ENCODE measurements at places on chromosomes 7 and 10. TPM values are rescaled to one million over a fixed set of nuclear protein-coding genes. Genes with fewer than 3 reads are reported as not detected.

- DNase-seq, result no peak
Measured at GRCh38 chr7:29410996-29411395, 152.6 kb upstream of the PRR15 start.

- DNase-seq, result peak; percentile 97
Measured at GRCh38 chr7:36207451-36208291, 54.6 kb downstream of the EEPD1 start.

GRCh38 chr10:52066383-52066782 is 247.7 kb upstream of the DKK1 start:
- no peak for DNase-seq

The SFTPD gene
- not detected for total RNA-seq

- no peak for DNase-seq
Measured at GRCh38 chr7:45649560-45650346, 75.6 kb downstream of the ADCY1 start.

DNA sequence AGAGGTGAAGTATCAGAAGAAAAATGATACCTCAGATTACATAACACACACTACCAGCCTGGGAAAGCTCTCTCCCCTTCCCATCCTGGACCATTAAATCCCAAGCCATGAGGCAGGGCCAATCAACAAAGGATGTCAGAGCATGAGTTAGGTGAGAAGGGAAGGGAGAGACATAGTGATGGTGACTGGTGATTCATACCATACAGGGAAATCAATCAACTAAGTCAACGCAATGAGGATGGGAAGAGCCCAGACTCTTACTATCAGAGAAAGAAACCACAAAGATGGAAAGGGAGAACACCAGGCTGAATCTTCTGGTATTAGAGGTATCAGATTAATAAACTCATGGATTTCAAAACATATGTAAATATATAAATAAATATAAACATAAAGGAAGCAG is 185.4 kb downstream of the KMT2E start:
- DNase-seq, result no peak

The TSPAN33 gene
- total RNA-seq, result 11.2 TPM

- no peak for DNase-seq
Measured at GRCh38 chr7:20354610-20355528, 24.2 kb downstream of the ITGB8 start.

The AS3MT gene
- total RNA-seq, result not detected

Measured in H4 (cell line).